ENCODE measurements at places on chromosomes 3 and 15.

DNA sequence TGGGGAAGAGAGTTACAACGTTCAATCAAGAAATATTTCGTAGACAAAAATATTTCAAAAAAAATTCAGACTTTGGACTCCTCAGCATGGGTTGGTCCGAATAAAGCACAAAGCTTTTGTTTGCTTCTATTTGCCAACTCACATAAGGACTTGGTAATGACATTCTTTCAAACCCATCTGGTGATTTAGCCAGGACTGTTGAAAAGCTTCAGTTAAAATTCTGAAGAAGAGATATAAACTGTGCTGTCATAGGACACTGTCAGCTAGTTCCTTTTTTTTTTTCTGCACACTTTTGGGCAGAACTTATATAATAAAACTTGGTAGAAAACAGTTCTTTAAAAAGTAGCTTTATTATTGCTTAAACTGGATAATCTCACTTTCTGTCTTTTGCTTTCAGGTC is 660.8 kb upstream of the SGO1 start:
- no peak for DNase-seq

- DNase-seq = no peak
These were observed 77.2 kb downstream of the KBTBD8 start for GRCh38 chr3:67075295-67075694.

- no peak for DNase-seq
These were observed 20.8 kb upstream of the APH1B start for GRCh38 chr15:63256433-63257274.

DNA sequence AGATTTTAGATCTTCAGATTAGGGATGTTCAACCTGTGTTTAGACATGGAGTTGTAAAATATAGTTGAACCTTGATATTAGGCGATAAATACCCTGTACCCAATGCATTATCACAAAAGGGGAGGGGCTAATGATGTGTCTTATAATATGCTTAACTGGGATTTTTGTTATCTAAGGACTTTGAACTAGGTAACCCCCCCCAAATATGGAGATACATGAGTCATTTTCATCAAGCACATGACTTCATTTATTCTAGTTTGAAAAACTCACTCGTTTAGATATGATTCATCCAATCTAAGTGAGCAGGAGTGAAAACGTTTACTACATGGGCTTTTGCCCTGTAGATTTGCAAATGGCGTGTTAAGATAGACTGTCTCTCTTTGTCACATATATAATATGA is 212.4 kb downstream of the IL5RA start:
- no peak for DNase-seq

DNA sequence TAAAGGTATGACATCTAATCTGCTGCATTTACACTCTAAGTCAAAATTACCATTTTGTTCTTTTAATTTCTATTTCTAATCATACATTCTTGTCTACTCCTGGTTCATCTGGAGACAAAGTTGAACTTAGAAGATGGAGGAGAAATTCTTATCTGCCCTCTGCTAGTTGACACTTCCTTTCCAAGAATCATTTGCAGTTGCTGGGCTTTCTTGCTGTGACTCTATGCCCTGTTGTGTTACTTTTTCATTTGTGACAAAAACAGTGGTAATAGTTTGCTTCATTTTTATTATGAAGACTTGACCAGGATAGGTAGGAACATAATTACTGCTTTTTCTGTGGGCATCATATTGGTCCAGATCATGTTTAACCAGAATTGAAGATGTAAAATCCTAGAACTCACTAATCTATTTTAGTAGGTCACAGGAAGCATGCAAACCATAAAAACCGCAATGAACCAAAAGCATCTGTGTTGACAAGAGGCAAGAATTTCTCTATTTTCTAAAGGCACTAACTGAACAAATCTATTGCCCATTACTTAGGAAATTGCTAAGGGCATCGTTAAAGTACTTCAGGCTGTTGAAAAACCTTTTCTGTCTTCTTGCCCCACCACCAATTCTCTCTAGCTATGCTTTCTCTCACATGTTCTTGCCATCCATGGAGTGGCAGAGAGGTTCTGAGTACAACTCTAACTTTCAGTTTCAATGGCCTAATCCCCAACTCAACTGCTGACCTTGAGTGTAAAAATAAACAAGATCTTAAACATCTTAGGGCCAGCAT is 4.2 kb upstream of the CCR2 start:
- DNase-seq = no peak

DNA sequence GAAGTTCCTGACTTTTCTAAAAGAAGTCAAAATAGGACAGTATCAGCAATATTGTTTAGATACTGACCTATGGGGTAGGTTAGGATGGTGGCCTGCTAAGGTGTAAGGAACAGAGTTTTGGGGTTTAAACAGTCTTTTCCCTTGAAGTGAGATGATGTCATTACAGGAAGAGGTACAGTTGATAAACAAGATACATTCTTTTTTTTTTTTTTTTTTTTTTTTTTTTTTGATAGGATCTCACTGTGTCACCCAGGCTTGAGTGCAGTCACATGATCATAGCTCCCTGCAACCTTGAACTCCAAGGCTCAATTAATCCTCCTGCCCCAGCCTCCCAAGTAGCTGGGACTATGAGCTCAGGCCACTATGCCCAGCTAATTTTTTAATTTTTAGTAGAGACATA is 33.3 kb downstream of the SLC25A36 start:
- DNase-seq = no peak

DNA sequence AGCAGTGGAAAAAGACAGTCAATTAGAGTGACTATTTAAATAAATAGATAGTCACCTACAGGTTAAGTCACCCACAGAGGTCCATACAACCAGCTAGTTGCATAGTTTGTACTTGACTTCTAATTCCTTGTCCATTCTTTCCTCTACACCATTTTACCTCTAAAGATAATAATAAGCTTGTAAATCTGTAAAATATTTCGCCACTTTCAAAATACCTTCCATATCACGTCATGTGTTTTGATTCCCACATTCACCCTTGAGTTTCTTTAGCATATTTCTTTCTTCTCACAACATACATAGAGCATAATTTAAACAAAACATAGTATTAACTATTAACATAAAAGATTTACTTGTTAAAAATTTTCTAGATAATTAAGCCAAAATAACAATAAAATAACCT is 689.6 kb downstream of the MECOM start:
- DNase-seq = no peak

DNA sequence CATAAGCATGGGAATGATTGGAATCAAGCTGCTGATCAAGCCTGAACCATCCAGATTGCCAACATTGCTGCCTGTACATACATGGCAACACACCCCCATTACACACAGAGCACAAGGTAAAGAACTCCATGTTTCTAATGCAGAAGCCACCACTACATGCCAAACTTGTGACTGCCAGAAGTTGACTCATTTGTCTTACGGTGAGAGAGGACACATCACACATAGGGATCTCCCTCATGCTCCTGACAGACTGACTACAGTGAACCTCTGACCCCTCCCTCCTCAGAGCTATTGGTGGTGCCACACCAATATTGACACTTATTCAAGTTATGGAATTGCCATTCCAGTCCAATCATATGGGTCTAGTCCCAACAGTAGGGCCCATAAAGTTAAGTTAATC is 42.3 kb downstream of the EFHB start:
- no peak for DNase-seq

Data from GM12878 (cell line).